Right lobe of liver (tissue), 6 donors: ENCODE measurements at places on chromosomes 2 and 18. TPM values are rescaled to one million over a fixed set of nuclear protein-coding genes. Genes with fewer than 3 reads are reported as not detected.

DNA sequence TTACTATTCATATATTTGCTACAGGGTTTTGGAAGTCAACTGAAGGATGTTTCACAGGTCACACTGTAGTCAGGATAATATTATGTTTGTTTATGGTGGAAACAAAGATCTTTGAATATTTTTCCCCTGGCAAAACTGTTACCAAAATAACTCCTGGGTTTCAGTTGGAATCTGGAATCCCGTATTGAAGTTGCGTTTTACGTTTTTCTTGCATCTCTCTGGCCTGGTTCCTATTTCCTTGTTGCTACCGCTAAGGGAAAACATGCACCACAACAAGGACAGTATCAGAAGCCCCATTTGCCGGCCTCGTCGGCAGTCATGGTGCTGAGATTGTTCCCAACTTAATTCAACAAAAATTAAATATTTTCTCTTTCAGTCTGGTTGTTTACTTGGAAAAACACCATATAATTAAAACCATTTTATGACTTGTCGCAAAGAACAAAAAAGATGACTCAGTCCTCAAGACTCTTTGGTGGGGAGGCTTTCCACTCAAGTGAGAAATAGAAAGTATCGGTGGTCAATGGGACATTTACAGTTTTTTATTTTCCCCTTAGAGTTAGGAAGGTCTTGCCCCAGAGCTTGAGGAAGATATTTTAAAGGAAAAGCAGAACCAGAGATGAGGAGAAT is 42.3 kb downstream of the EN1 start:
- no peak for DNase-seq
- no peaks in the 10 kb centered on the region for H3K27me3 ChIP-seq
- H3K4me1 ChIP-seq, result no peaks in the 10 kb centered on the region
- H3K27ac ChIP-seq, result no peak overlapping the region
- H3K4me3 ChIP-seq, result no peak overlapping the region
- H3K36me3 ChIP-seq, result no peaks in the 10 kb centered on the region

DNA sequence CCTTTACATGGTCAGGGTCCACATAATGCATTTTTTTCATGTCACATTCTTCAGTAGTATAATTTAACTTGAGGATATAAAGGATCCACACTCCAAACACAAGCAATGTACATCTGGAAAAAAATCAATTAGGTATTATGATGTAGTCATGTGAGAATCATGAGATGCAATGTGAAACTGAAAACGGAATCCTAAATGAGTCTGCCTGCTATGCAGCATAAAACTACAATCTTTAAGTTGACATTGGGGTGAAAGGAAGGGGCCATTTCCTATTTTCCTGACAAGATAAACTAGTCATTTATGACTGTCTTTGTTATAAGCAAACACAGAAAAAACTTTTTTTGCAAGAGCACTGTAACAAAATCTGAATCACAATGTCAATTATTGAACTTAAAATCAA is 27.6 kb downstream of the ST3GAL5 start:
- no peak overlapping the region for H3K4me3 ChIP-seq
- no peaks in the 10 kb centered on the region for H3K27me3 ChIP-seq
- no peak overlapping the region for H3K27ac ChIP-seq
- H3K36me3 ChIP-seq, result peaks cover 34% of the 10 kb centered on the region
- DNase-seq, result no peak
- no peaks in the 10 kb centered on the region for H3K4me1 ChIP-seq

DNA sequence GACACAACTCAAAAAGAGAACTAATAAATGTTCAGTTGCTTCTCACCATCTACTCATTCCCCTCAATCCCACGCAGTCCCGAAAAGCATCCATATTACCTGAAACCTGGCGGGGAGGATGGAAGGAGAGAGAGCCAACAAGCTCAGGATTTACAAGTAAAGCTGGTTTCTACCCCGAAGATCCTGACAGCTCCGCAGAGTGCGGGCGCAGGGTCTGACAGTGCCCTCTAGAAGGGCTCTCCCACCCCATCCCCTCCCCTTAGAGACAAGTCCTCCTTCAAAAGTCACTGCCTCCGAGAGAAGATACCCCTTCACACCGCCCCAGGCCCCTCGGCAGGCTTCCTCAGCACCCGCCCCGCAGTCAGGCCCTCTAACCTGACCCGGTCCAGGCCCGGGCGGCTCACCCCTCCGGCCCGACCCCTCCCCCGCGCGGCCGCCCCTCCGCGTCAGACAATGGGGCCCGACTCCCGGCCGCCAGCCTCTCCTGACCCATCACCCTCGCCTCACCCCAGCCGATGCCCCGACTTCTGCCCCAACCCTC is 550 bp downstream of the RAB1A start:
- H3K27me3 ChIP-seq, result no peaks in the 10 kb centered on the region
- H3K4me1 ChIP-seq, result peaks cover 44% of the 10 kb centered on the region
- H3K36me3 ChIP-seq, result no peaks in the 10 kb centered on the region
- DNase-seq, result peak; percentile 73

DNA sequence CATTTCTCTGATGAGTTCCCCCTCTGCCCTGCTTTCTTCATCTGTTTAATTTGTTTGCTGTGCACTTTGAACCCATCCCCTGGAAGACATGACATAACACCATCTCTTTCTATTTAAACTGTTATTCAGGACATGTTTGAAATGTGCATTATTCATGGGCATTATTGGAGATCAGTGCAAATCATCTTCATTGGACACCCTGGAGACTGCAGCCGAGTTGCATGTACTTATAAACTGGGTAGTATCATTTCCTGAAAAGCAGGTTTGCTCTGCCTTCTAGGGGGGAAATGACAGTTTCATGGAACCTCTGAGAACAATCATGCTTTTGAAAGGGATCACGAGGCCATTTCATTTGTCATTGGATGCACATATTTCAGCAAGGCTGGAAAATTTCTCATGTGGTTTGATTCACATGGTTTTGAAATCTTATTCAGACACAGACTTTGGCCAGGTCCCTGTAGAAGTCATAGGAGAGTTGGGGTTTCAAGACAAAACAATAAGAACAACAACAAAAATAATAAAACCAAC is 462.8 kb upstream of the MEX3C start:
- no peak overlapping the region for H3K27ac ChIP-seq
- H3K27me3 ChIP-seq, result no peaks in the 10 kb centered on the region
- no peak overlapping the region for H3K4me3 ChIP-seq
- no peak for DNase-seq
- H3K36me3 ChIP-seq, result no peaks in the 10 kb centered on the region

- H3K36me3 ChIP-seq, result peaks cover 4% of the 10 kb centered on the region
- H3K27ac ChIP-seq, result peak overlapping the region; percentile 73
These were observed 22.8 kb downstream of the TTLL4 start for GRCh38 chr2:218733171-218734021.

DNA sequence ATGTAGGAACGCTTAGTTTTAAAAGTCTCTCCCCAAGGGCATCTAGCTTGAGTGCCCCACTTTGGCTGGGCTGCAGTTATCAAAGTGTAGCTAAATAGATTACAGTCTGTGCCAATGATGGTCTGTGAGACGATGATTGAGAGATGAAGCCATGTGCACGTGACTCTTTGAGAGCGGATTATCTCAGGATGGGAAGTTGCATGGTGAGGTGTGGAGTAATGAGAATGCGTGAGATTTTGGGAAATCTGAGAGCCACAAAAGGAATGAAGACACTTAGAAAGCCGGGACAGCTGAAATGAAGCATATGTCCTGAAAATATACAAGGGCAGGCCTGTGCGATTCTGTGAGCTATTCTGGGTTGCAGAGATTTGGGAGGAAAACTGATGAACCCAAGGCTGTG is 370.0 kb downstream of the TGIF1 start:
- no peak for DNase-seq
- H3K27me3 ChIP-seq, result no peaks in the 10 kb centered on the region
- no peaks in the 10 kb centered on the region for H3K4me1 ChIP-seq
- no peak overlapping the region for H3K27ac ChIP-seq

Gene CRYGD
- total RNA-seq, result not detected

Gene IL37
- total RNA-seq, result not detected
